ENCODE measurements at places on chromosomes 2 and 18. TPM values are rescaled to one million over a fixed set of nuclear protein-coding genes. Genes with fewer than 3 reads are reported as not detected.

Gene LAMA3
- total RNA-seq: 60.6 TPM

Gene DAW1
- total RNA-seq: not detected

Gene TLX2
- not detected for total RNA-seq

Gene TMEM200C
- total RNA-seq: 0.49 TPM

Gene ALPG
- total RNA-seq: not detected

Gene CDH20
- total RNA-seq: 2.8 TPM

Gene EVX2
- not detected for total RNA-seq

Gene IFIH1
- 8.3 TPM for total RNA-seq

Gene TXNDC2
- not detected for total RNA-seq

Gene ABCB11
- 0.79 TPM for total RNA-seq

Gene KIF1A
- total RNA-seq: 0.89 TPM

Gene ABCG5
- not detected for total RNA-seq

Gene CDK5R2
- not detected for total RNA-seq

Gene SPC25
- total RNA-seq: 8.2 TPM

Gene CD8B2
- total RNA-seq: 0.10 TPM

Gene SKOR2
- total RNA-seq: not detected

Gene UGT1A7
- total RNA-seq: 0.30 TPM

Gene SPATA3
- total RNA-seq: not detected

Gene STK11IP
- total RNA-seq: 22.8 TPM

Gene DYSF
- 23.2 TPM for total RNA-seq

Gene METTL5
- total RNA-seq: 34.1 TPM
